Dorsolateral prefrontal cortex (tissue), 122 donors: ENCODE measurements at places on chromosomes 2 and 18.

DNA sequence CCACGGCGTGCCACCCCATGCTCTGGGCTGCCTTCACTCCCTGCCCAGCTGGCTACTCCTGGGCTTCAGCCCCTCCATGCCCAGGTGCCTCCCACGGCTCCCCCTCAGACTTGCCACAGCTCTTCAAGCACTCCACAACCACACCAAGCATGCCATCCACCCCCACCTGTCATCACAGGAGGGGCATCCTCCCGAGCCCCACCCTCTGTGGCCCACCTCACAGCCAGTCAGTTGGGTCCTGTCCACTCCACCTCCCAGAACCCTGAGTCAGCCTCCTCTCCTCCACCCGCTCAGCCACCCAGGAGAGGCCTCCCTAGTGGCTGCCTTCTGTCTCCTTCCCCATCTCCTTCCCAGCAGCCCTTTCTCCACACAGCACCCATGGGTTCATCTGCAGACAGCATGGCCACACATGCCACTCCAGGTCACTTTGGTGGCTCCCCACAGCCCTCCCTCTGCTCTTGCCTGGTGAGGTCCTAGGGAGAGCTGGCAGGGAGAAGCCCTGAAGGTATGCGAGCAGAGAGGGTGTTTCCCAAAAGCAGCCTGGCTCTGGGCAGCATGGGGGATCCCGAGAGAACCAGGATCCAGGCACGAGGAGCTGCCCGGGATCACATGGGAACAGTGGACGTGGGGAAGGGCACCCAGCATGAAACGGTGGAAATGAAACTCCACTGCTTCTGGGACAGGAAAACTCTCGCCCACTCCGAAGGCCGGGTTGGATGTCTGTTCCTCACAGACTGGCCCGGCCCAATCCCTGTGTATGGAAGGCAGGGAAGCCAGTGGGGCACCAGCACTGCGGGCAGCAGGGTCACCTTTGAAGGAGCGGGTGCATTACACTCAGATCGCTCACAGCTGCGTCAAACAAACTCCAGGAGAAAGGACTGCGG is 2.7 kb downstream of the LIMS2 start:
- DNase-seq, result no peak

- no peak for DNase-seq
Observed at GRCh38 chr2:197140045-197140444, 170.5 kb downstream of the ANKRD44 start.

GRCh38 chr2:240725671-240726070 is 34.0 kb downstream of the AQP12A start:
- DNase-seq, result no peak

DNA sequence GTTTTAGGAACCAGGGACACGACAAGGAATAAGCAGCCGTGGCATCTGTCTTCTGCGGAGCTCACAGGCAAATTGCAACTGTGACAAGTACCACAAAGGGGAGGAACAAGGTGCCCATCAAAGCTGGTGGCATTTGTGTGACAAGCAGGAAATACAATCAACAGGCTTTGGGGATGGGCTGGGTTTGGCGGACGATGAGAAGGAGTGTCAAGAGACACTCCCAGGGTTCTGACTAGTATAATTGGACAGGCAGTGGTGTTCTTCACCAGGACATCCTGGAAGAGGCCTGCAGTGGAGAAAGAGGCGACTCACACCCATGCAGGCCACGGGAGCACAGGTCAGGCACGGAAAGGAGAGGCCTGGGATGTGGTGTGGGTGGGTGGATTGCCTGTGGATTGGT is 14.2 kb upstream of the SPATA3 start:
- DNase-seq, result no peak

DNA sequence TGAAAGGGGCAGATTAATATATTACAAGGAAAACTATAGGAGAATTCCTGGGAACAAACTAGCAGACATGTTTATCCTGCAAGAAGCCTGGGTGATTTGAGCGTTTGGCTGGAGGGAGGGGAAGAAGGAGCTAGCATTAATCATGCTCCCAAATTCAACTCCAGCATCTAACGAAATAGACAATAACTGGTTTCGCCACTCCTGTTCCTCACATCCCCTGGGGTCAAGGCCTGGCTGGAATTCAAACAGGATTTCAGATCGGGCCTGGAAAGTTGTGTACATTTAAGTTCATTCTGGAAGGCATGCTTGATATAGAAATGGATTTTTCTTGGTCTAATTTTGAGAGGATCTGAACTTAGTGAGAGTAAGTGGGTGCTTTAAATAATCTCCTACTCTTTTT is 126.1 kb upstream of the CTAGE1 start:
- DNase-seq, result no peak

GRCh38 chr18:68623342-68623741 is 91.6 kb downstream of the TMX3 start:
- peak; percentile 44 for DNase-seq

DNA sequence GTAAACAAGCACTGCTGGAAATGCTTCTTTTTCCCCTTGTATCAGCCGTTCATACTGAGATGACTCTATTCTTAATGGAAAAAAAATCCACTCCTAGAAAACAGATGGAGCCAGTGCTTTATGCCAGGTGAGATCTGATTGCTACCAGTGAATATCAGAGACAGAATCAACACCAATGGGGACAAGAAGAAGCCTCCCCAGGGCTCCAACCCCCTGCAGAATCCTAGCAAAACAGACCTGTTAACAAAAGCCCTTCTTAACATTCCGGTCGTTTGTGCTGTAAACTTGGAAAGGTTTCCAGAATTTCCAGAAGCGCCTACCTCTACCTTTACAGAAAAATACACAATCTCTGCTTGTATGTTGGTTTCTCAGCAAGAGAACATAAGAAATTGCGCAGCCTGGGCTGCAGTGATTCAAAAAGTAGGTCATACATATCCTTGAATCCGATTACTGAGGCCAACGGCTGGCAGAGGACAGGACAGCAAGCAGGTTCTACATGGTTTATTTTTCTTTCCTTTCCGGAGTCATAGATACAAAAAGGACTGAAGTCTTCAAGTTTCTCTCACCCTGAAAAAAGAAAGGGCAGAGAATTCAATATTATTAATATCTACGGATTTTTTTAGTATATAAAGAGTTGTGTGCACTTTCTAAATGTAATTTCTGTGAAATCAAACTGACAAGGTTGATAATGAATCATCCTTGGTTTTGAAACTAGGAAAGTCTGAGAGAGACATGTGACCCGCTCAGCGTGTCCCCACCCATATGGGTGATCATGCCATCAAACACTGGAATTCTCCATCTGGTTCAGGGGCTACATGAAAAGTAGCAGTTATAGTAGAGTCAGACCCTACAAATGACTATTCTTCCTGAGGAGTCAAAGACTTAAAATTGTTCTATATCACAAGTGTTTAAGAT is 266.7 kb upstream of the MGAT5 start:
- peak; percentile 55 for DNase-seq

- DNase-seq, result peak; percentile 11
Observed at GRCh38 chr2:127577973-127578372, 42.5 kb downstream of the MYO7B start.

DNA sequence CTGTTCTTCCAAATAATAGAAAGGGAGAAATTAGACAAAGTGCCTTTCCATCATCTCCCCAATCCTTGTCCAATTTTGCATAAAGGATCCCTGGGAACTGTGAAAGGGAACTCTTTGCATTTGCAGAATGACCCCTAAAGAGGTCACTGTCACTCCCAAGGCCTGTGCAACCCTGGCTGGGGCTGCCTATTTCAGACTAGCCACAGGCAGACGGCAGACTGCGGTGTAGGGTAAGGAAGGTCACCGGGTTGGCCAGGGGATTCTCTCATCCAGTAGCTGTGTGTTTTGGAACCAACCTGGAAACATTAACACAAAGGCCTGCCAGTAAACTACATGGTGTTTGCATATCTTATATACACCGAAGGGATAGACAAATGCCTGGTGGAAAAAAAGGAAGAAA is 818.7 kb downstream of the BCL11A start:
- DNase-seq, result no peak

DNA sequence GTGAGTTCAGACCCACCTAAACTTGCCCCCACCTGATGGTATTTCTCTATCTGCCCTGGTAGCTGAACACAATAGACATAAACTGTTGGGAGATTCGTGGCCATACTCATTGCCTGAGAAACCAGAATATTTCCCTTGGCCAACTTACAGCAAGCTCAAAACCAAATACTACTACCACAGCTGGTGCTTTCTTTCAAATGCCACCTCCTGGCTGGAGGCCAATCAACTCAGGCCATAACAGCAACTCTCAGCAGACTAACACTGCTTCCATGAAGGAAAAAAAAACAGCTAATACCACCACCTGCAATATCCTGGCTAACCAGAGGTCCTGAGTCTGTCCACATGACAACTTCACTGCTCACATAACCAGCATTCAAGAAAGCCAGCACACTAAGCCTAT is 373.1 kb downstream of the CMPK2 start:
- DNase-seq, result no peak

DNA sequence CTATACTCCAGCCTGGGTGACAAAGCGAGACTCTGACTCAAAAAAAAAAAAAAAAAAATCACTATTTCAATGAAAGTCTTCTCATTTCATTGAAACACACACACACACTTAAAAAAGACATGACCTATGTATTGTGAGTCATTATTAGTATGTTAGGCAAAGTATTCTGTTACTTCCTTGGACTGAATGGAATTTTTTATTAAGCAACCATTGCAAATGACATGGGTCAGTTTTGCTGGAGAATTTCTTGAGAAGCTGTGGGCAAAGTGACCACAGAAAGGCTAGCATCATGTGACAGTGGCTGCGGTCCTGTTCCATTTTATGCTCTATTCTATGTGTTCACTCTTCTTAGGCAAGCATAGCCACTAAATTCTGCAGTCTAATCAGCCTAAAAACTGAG is 695.7 kb downstream of the TDRD15 start:
- DNase-seq, result no peak

GRCh38 chr2:72136331-72136730 is 11.3 kb downstream of the CYP26B1 start:
- peak; percentile 42 for DNase-seq

- no peak for DNase-seq
Observed at GRCh38 chr18:24988253-24988840, 363.6 kb downstream of the ZNF521 start.

- DNase-seq, result peak; percentile 33
Observed at GRCh38 chr2:86441882-86442641, 891 bp downstream of the KDM3A start.

DNA sequence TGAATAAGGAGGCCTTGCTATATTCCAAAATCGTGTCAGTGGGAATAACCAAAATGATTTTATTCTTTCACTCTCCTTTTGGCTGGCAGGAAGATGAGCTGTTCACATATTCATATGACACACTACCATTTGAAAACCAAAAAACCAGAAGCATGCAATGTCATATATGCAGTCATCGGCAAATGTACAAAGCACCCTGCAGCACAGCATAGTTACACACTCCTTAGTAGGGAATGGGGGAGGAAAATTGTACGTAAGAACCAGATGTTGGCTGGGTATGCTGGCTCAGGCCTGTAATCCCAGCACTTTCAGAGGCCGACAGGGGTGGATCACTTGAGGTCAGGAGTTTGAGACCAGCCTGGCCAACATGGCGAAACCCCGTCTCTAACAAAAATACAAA is 176.6 kb downstream of the GFPT1 start:
- DNase-seq, result no peak

- no peak for DNase-seq
Observed at GRCh38 chr2:56167616-56168562, 15.9 kb upstream of the CCDC85A start.

GRCh38 chr18:22865354-22866116 is 67.6 kb upstream of the RBBP8 start:
- DNase-seq, result no peak

DNA sequence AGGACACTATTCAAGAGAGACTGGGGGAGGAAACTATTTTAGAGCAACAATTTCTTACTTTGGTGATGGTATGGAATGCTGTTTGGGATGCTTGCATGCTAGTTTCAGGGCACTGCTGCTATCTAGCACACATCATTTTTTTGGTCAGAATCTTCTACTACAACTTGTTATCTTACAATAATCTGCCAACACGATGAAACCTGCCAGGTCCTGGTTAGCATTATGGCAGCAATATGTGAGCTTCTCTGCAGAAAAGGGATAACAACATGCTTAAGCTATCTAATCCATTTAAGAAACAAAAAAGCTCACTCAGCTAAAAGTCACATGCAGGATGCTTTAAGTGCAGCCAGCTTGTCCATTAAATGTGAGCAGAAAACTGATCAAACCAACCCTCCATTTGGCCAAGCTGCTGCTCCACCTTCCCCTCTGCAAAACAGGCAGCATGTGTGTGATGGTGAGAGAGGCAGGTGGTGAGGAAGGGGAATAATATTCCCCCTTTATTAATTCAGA is 30.1 kb downstream of the GAREM2 start:
- no peak for DNase-seq

DNA sequence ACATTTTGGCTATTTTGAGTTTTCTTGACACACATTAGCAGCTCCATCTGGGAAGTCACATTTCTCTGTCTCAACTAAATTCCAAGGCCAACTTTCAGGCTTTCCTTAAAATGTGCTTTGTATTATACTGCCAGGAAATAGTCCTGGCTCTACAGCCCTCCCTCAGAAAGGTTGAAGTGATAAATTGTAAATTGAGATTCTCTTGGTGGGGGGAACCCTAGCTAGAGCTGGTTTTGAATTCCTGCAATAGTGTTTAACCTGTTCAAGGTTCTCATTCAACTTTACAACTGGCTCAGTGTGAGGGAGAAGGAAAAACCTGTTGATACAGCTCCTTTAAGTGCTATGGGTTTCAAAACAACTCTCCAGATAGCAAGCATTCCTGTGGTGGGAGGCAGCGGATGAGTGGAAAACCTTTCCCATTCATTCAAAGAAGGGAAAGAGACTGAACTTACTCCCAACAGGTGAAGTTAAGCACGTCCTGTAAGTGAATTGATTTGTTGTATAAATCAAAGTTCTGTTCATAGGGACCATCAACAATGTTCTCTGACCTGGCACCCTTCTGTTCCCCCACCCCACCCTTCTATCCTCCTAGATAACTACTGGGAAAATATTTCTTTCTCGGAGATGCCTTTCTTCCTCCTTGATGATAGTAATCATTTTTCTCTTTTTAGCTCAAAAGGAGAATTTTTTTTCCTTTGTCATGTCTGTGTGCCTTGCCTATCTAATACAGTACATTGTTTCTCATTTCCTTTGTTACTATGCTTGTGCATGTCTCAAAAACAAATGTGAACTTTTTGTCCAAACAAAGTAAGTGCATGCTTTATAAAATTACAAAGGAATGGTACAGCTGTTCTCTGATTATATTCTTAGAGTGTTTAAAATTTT is 44.2 kb upstream of the SLC39A10 start:
- no peak for DNase-seq

- peak; percentile 15 for DNase-seq
Observed at GRCh38 chr2:94956797-94957391, 68.6 kb upstream of the MAL start.

- DNase-seq, result no peak
Observed at GRCh38 chr18:75111760-75112159, 97.2 kb downstream of the PTGR3 start.
